NCI-H2029 (cell line): ENCODE measurements at places on chromosomes 12 and 14.

GRCh38 chr12:109573914-109574244 is 285 bp downstream of the MVK start:
- DNase-seq, result no peak

GRCh38 chr14:63677891-63678379 is 36.3 kb upstream of the WDR89 start:
- DNase-seq, result no peak

DNA sequence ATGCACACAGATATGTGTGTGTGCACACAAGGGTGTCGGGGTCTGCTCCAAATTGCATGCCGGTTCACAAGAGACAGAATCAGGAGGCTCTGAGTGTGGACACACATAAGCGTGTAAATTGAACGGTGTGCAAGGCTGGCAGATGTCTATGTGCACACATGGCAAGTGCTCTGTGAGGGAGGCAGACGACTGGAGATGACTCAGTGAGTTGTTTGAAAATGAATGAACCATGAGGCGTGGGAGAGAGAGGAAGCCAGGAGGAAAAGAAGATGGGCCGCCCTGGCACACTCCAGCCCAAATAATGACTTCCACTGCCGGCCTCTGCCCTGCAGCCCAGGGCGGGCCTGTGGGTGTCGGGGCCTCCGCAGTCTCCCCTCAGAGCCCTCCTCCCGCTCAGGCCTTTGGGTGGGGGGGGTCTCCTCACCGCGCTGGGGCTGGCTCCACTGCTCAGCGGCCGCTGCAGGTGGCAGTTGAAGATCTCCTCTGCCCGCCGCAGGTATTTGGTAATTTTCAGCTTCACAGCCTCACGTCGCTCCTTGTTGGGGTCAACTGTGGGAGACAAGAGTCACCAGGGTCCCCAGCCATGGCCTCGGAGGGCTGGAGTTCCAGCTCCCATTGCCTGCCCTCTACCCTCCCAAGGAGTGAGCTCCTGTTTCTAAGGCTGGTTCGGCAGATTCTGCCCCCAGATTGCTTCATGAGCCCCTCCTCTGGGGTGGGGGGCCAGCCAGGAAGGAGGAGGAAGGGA is 3.5 kb downstream of the RPS6KL1 start:
- no peak for DNase-seq

- DNase-seq, result no peak
These were observed 12.9 kb downstream of the TTC9 start for GRCh38 chr14:70654632-70655031.

GRCh38 chr12:47797441-47797840 is 22.3 kb downstream of the HDAC7 start:
- DNase-seq, result no peak

DNA sequence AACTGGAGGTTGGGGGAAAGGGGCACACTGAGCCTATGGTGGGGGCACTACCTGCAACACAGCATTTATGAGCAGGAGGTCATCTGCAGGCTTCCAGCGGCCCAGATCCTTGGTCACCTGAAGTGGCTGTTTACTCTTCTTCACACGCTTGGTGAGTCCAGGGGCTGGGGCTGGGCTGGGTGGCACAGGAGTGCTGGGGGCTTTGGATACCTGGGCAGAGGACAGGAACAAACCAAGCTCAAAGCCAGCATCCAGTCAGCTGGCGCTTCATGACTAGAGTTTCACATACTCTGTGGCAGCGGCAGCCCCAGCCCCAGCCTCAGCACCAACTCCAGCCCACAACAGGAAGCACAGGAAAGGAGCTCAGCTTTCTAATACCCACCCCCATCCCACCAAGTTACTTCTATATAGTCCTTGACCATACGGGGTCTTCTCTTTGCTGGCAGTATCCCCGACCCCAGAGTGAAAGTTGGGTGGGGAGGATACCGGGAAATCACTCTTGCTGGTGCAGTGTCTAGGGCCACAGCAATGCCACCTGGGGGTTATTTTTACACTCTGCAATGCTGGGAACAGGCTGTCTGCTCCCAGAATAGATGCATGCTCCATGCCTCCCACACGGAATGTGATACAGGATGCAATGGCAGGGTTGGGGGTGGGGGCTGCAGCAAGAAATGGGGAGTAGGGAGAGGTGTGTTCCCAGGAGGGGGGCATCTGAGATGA is 3.1 kb downstream of the MCRS1 start:
- DNase-seq, result no peak

DNA sequence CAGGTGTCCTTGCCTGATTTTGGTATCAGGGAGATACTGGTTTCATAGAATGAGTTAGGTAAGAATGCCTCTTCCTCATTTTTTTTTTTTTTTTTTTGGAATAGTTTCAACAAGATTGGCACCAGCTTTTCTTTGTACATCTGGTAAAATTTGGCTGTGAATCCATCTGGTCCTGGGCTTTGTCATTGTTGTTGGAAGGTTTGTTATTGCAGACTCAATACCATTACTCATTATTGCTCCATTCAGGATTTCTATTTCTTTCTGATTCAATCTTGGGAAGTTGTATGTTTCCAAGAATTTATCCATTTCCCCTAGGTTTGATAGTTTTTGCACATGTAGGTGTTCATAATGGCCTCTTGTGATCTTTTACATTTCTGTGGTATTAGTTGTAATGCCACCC is 126.0 kb upstream of the KITLG start:
- no peak for DNase-seq

- no peak for DNase-seq
These were observed 137.6 kb downstream of the VRK1 start for GRCh38 chr14:96934638-96935330.

GRCh38 chr12:1073652-1074051 is 82.6 kb downstream of the ERC1 start:
- DNase-seq, result no peak

GRCh38 chr14:34943506-34943905 is 39.3 kb upstream of the SRP54 start:
- DNase-seq, result no peak

GRCh38 chr12:28800129-28800528 is 348.9 kb upstream of the FAR2 start:
- DNase-seq, result no peak

DNA sequence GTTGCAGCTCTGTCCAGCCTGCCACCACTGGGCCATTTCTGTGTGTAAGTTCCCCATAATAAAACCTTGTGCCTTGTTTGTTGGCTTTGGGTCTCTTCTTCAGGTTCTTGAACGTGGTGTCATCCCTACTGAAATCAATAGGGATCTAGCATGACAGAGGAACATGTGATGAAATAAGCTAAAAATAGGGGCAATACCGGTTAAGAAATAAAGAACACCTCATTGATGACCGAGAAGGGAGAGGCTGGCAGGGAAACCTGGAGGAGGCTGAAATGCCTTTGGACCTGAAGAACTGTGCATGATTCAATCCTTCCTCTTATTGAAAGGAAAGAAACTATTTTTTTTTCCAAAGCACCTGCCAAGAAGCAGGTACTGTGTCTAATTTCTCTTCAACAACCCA is 172.3 kb downstream of the PPM1H start:
- DNase-seq, result no peak

GRCh38 chr12:30622509-30622908 is 73.2 kb downstream of the IPO8 start:
- DNase-seq, result no peak

- no peak for DNase-seq
These were observed 46.6 kb downstream of the AKAP6 start for GRCh38 chr14:32375663-32376062.

- no peak for DNase-seq
These were observed 38.7 kb upstream of the ZNF641 start for GRCh38 chr12:48389409-48389808.

GRCh38 chr12:20004952-20005351 is 363.4 kb upstream of the PDE3A start:
- no peak for DNase-seq

DNA sequence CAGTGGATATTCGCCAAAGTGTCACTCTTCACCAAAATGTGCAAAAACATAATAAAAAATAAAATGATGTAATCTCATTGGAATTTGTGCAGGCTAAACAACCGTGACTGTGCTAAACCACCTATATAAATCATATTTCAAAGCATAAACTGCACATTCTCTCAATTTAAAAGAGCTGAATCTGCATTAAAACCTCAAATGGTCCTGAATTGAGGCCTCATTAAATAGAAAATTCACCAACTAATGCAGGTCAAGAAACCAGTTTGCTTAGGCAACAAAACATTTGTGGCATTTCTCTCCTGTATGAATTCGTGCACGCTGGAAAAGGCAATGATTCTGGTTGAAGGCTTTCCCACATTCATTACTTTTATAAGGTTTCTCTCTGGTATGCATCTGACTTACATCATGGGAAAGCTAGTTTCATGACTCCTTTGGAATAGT is 80.1 kb upstream of the IFNG-AS1 start:
- no peak for DNase-seq

GRCh38 chr12:88698471-88698870 is 118.2 kb upstream of the KITLG start:
- DNase-seq, result no peak

DNA sequence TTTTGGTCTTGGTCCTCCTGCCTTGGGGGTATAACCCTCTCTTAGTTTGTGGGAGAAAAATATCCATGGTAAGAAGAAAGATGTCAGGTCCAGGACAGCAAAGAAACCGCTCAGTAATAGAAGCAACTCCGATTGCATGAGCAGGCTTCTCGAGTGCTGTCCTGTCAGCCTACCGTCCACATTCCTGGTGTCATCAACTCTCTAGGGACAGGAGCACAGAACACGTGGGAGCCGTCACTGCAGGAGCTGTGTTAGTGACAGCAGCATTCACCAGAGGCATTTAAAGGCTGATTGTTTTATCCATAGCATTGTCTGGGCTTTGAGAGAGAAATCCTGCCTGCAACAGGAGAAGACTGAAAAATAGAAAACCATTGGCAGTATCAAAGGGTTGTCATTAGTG is 244.2 kb downstream of the CACNA1C start:
- DNase-seq, result no peak

DNA sequence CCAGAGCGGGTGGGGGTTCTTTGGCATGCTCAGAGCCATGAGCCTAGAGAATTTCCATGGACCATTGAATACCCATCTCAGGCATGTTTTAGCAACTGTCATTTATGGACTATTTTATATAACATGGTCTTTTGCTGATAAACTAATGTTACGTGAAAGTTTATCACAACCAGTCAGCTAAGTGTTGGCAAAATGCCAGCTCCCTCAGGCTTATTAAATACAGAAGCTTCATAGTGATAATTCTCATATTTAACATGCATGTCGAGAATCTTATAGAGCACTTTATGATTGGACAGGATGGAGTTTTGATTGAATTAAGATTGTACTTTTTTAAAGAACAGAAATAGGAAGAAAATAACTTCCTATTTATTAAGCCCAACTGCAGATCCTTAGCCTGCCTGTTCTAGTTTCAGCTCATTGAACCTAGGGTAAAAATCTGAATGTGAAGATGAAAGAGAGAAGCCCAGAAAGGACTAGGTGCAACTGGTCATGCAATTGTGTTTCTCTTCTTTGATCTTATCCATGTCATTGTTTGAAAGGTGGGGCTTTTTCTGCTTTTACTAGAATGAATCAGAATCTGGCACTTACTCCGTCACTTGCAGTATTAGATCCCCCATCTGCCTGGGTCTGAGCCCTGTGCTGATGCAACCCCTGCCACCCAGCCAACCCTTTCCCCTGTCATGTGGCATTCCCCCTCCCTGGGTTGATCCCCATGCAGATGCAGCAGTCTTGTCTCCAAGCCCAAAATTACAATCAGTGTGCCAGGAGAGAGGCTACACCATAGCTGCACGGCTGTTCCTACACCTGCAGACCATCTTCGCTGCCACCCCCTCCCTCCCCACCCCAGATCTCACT is 134.6 kb upstream of the EVL start:
- DNase-seq, result no peak

DNA sequence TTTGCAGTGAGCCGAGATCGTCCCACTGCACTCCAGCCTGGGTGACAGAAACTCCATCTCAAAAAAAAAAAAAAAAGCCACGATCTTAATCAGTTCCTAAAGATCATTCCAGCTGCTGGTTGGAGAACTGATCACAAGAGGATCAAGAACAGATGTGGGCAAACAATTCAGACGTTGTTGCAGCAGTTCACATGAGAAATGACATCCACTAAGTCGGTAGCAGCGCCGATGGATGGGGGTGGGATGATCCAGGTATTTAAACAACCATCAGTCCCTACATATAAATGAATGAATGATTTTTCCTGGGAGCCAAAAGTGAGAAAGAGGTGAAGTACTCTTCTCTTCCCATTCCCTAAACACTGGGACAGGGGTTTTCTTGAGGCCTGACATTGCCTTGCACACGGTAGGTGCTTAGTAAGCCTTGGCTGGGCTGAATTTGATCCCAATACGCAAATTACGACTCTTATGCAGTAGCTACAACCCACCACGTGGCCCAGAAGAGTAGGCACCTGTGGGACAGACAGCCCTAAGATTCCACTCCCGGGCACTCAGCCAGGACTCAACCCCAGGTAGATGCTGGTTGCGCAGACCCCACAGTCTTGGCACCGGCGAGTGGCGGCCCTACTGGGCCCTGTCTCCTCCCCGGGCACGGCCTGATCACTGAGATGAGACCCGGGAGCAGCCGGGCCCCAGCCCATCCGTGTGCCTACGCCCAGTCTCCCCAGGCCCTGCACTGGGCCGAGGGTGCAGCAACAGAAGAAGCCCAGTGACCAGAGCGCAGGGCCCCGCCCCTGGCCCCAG is 565 bp downstream of the SPRYD3 start:
- DNase-seq, result peak; percentile 44

DNA sequence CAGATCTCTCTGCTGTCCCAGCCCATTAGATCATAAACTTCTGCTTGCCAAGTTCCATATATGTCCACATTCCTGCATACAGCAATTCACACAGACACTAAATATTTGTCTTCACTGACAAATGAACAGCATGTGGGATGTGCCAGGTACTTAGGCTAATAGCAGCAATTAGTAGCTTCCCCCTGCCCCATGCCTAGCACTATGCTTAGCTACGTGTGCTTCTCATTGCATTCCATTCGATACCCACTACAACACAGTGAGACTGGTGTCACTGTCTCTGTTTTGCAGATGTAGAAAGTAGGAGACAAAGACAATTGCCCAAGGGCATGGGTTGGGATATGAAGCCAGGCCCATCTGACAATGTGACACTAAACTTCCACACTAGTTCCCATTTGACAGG is 308.4 kb downstream of the BCL11B start:
- no peak for DNase-seq

DNA sequence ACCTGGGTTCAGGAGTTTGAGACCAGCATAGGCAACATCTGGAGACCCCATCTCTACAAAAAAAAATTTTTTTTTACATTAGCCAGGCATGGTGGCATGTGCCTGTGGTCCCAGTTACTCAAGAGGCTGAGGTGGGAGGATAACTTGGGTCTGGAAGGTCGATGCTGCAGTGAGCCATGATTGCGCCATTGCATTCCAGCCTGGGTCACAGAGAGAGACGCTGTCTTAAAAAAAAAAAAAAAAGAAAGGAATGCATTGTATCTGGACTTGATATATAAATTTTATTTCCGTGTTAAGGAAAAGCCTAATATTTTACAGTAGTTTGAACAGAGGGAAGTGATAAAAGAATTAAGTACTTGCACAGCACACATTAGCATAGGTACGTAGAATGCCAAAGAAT is 97.2 kb downstream of the ZC3H14 start:
- DNase-seq, result no peak
